ENCODE measurements at places on chromosomes 3 and 15.

GRCh38 chr3:5298453-5298852, 110.9 kb downstream of the EDEM1 start:
- DNase-seq, result no peak

DNA sequence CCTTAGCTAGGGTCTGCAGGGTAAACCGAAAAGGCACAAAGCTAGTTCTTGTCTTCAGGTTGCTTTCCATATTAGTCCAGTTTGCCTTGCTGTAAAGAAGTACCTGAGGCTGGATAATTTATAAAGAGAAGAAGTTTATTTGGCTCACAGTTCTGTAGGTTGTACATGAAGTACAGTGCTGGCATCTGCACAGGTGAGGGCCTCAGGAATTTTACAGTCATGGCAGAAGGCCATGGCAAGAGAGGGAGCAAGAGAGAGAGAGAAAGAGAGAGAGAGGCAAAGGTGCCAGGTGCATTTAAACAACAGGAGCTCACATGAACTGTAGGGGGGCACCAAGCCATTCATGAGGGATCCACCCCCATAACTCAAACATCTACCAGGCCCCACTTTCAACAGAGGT, 26.9 kb downstream of the TRIM42 start:
- DNase-seq, result no peak

GRCh38 chr3:112973325-112974177, 1.4 kb downstream of the CD200R1 start:
- no peak for DNase-seq

- DNase-seq, result no peak
Observed at GRCh38 chr3:20096135-20096685, 56.0 kb downstream of the KAT2B start.

GRCh38 chr3:187802928-187803259, 57.6 kb upstream of the BCL6 start:
- no peak for DNase-seq
